ENCODE measurements at places on chromosomes 11 and 22.
A peak's percentile ranks its signal among the peaks of the same experiment; 100 is the strongest.

DNA sequence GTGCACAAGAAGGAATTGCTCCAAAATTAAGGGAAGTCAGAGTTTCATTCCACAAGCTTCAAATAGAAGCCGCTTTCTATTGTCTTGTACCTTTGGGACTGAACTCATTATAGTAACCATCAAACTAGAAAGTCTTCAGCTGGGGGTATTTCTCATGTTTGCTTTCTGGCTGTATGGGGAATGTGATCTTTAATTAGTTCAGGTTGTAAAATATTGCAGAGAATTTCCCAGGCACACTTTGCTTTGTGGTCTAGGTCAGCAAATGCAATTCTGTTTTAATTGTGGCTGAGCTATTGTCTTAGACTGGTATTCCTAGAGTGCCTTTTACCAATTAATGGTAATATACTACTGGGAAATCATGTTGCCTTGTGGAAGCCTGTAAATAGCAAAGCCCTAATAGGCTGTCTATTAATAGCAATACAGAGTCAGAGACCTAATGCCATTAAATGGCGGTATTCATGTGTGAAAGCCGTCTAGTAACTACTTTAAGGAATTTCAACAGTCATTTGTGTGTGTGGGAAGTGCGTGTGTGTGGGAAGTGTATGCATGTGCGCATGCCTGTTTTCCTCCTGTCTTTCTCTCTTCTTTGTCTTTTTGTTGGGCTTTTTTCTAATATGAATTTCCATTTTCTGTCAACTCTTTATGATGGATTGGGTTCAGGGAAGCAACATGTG is 276.6 kb downstream of the FAT3 start:
- DNase-seq: no peak

GRCh38 chr11:6320411-6321155 is at the start of gene CAVIN3:
Gene CAVIN3, minus strand, starts transcription at chr11:6320501. Its CDS starts 25 bp downstream, at chr11:6320476.
- peak; percentile 70 for DNase-seq

GRCh38 chr11:62399878-62400266 is 19.0 kb upstream of the SCGB1A1 start:
- no peak for DNase-seq

GRCh38 chr11:29448246-29448877 is 568.5 kb downstream of the KCNA4 start:
- no peak for DNase-seq

- DNase-seq: no peak
These were observed 3.0 kb downstream of the ATL3 start for GRCh38 chr11:63667995-63668795.

DNA sequence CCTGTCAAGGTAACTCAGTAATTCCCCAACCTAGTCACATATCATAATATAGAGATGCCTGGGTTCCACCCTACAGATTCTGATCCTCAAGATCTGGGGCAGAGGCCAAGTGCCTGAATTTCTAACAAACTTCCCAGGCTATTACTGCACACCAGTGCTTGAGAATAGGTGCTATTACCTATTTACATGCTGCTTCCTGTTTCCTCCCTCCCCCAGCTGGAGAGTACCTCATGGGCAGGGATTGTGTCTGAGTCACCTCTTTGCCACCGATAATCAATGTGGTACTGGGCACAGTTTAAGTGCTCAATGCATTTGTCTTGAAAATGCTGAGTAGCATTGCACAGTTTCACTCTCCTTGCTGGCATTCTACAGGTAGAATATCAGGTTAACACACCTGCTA is 582.2 kb upstream of the CADM1 start:
- DNase-seq: no peak

- no peak for DNase-seq
These were observed 70.5 kb downstream of the FEZ1 start for GRCh38 chr11:125425601-125426000.

DNA sequence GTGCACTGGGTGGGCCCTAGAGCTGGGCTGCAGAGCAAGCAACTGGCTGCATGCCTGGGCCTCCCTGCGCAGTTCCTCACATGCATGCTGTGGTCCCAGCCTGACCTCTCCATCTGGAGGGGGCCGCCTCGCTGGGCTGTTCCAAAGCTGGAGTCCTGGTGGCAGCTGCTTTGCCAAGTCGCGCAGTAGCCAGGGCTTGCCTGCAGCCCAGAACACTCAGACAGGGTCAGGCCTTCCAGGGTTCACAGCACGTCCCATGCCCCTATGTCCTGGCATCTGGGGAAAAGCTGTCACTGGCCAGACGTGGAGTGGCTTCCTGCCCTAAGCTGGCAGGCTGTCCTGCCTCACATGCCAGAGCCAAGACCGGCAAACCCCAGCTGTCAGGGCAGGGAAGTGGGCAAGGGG is 16.5 kb upstream of the CDC42EP2 start:
- no peak for DNase-seq

DNA sequence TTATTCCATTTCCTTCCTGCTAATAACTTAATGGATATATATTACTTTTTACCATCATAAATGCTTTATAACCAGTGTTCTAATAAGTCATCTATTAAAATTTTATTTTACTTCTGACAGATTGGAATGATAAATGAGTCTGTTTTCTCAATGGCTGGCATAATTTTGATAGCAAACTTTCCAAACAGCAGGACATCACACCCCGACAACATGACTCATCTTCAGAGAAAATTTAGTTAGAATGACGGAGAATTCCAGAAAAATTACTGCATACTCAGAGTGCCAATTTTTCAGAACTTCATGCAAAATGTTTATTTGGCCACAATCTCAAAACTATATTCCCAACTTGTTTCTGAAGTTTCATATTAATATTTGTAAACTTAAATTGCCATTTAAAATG is 174.4 kb downstream of the SWAP70 start:
- no peak for DNase-seq

GRCh38 chr11:120125024-120125423 is 12.9 kb downstream of the TRIM29 start:
- DNase-seq: no peak

DNA sequence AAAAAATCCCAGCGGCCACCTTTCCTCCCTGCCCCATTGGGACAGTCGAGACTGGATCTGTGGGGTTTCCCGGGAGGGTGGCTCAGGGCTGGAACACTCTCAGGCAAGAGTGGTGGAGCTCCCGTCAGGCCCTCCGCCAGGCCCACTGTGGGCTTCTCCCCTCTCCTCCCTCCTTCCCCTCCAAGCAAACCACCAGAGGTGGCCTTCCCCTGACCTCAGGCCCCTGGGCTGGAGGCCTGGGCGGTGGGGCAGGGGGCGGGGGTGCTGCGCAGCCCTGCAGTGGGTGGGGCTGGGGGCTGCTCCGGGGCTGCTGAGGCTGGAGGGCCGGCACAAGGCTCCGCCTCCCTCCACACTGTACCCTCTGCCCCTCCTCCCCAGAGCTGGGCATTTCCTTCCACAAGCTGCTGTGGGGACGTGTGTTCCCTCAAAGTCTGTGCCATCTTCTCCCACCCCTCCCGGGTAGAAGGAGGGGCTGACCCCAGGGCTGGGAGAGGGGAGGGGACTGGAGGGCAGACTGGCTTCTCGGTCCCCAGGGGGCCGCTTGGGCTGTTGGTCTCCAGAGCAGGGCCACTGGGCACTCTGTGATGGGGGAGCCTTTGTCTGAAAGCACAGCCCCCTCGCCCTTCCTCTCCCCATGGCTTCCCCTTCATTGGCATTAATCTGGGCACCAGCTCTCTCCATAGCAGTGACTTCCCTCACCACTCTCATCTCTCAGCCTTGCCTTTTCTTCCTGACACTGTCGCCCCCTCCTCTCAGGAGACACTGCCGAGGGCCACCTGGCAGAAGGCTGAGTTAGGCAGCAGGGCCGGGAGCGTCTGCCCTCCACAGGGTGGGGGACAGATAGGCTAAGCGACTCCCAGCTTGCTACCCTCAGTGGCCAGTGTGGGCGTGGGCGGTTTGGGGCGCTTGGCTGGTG is 7.1 kb downstream of the RCOR2 start:
- DNase-seq: no peak

DNA sequence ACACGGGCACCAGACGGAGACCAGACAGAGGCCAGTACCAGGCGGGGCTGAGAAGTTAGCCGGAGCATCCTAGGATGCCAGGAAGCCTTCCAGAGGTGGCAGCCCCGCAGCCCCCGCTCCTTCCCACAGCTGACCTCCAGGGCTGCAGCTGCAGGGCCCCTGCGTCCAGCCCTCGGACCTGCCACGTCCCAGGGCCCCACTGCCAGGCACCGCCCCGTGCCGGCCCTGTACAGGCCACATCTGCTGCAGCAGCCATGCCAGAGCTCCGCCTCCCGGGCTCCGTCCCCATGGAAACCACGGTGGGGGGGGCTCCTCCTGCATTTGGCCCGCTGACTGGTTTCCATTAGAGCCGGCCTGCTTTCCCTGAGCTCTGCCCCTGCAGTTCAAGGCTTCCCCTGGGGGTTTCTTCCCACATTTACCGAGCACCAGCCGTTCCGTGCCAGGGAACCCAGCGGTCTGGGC is 62.5 kb upstream of the PPARA start:
- no peak for DNase-seq

DNA sequence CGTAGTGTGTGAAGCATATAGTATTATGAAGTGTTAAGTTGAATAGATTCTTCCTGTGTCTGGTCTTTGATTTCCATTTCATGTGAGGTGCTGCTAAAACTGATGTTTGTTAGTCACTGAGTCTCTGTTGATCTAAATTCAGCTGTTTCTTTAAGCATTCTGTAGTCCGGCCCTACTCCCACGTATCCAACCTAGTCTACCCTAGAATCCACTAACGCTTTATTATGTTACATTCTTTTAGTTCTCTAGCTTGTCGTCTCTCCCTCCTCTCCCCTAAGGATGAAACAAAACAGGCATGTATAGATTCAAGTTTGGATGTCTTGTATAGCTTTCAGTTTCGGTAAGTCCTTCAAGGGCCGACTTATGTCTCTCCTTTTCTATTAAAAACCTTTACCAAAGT is 4.1 kb downstream of the WEE1 start:
- no peak for DNase-seq

DNA sequence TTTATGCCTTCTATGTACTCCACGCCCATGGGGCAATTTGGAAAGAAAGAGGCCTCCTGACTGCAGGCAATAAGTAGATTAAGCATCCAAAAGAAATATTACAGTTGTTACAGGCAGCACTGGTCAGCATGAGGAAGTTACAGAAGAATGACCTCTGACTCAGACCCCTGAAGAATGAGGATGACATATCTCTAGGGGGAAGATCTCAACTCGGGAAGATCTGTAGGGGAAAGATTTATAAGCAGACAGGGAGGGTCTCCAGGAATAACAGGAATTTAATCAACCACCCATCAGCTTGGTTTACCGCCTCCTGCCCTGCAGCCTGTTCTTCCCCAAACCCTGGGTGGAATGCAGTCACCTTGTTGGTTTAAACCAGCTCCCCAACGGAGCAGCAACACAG is 58.0 kb downstream of the RCN1 start:
- peak; percentile 6 for DNase-seq

- no peak for DNase-seq
These were observed 2.9 kb upstream of the TEAD1 start for GRCh38 chr11:12671370-12671769.

DNA sequence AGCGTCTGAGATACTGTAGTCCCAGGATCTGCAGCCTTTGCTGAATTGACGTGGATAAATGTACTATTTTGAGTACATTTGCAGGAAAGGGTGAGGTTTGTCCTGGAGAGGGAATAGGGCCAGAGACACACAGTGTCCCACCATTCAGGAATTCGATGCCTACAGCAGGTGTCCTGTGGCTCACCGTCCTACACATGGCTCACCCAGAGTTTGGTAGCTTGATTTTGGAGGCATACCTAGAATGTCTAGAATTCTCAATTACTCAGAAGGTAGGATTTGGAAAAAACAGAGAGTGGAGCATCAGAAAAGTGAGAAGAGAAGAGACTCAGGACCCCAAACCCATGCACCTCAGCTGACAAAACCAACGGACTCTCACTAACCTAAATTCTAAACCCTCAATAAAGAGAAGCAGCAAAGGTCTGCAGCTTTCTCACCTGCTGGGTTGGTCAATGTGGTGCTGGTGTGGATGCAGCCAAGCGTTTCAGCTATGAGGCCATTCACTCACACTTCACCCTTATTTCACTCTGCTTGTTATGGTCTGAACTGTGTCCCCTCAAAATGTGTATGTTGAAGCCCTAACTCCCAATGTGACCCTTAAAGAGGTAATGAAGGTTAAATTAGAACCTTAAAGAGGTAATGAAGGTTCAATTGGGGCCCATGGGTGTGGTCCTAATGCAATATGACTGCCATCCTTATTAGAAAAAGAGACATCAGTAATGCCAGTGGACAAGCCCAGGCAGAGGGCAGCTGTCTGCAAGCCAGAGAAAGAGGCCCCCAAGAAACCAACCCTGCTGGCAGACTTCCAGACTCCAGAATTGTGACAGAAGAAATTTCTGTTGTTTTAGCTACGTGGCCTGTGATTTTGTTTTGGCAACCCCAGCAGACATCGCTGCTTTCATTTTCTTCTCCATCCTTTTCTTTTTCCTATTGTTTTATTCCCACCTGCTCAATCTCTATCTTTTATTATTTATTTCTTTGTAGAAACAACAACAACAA is 187.8 kb downstream of the SNX19 start:
- DNase-seq: no peak

DNA sequence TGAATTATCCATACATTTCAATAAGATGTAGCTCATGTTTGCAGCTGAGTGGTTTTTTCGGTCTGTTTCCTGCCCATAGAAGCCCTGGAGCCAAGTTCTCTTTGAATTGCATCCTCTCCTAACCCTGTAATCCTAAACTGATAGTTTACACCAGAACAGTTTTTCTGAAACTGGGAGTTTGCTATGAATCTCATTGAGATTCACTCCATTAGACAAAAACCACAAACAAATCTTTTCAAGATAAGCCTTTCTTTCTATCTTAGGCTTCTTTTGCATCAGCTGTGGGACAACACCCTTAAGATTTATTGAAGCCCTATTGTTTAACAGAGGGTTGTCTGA is 324.8 kb downstream of the DYNC2H1 start:
- no peak for DNase-seq

DNA sequence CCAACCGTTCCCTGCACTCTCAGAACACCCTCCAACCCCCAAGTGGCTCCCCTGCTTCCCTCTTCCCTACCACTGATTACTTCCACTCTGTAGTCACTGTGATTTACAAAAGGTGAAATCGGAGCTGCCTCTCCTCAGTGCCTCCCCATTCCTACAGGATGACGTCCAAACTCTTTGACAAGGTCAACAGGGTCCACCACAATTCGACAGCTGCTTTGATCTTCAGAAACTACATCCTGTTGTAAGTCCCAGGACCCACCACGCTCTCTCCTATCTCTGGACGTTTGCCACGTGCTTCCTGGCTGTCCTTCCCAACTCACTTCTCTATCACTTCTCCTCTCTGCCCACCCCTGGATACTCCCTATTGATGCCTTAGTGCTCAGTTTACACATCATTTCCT is 85.0 kb upstream of the EIF3D start:
- no peak for DNase-seq

Measured in suppressor macrophage (primary cell).